NCI-H345 (cell line): ENCODE measurements at places on chromosomes 1 and 21.

DNA sequence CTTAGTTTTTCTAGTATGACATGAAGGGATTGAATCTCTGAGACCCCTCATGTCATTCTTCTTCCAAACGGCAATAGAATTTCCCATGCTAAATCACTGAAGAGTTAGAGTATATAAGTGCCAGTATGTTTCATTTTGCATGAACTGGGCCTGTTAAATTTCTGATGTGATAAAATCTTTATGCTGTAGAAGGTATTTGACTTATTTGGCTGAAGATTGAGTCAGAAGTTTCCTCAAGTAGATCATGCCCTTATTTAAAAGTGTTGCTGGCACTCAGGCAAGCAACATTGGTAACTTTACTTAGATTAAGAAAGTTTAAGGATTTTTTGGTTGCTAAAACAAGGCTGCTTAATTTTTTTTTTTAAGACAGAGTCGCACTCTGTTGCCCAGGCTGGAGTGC lies 13.3 kb downstream of the ATF6 start:
- DNase-seq, result no peak

DNA sequence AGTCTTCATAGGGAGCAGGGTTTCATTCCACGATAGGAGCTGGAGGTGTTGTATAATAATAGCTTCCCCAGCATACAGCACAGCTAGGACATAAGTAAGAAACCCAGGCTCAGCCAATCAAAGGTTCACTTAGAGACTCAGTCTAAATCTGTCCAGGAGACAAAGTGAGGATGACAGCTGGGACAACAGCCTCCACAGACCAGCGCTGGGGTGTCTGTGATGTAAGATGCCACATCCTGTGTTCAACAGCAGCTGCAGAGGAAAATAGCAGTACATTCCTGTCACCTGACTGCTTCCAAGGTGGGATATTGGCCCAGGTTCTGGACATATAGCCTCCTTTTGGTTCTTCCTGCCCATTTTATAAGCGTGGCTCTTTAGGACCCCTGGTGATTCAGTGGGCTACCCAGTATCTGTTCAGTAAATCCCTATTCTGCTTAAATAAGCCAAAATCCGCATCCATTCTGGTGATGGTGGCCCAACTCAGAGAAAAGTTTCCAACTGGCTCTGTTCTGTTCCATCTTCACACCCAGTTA lies 176.8 kb upstream of the SYT6 start:
- DNase-seq, result no peak

DNA sequence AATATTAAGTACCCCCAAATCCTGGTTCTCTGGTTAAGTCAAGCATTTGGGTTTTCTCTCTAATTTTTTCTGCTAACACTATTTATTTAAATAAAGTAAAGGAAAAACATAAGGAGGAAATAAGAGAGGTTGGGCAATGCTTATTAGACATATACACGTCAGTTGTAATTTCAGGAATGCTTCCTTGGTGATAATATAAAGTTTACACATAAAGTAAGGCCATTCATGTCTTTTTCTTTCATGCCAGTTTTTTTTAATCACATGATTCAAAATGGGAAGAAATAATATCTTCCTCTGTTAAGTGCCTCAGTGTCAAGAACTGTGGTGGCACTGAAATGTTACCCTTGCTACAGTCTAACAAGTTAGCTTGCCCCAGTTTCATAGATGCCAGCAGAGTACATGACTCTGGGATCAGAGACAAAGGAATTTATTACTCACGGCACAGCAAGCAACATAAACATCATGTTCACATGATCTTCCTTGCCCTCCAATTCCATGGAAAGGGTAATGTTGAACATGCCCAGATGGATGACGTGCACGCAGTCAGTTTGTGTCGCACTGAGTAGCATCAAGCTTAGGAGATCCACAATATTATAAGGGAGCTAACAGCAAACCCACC lies 184.9 kb downstream of the PLA2G4A start:
- no peak for DNase-seq

GRCh38 chr1:35936838-35937237 lies 5.9 kb downstream of the AGO3 start:
- no peak for DNase-seq

- no peak for DNase-seq
Observed at GRCh38 chr1:201565771-201566528, 27.0 kb downstream of the NAV1 start.

DNA sequence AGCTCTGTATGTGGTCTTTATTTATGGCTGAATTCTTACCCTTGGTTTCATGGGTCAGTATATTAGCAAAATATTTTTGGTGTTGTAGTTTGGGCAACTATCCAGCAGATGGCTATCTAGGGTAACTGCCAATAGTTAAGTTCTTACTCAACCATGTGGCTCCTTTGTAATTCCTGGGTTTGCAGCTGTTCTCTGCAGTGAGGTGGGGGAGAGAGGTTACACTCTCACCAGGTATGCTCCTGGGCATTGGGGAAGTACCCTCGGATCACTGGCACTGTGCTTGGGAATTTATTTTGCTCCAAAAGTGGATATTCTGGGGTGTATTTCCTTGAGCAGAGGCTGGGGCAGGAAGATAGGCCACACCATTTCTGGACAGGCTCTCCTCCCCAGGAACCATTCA lies 436.7 kb upstream of the TMPRSS15 start:
- DNase-seq, result no peak
